CD4-positive, alpha-beta T cell treated with Interleukin-10 for 1 hour (primary cell): ENCODE measurements at places on chromosomes 7 and 10.
A peak's percentile ranks its signal among the peaks of the same experiment; 100 is the strongest.

- no peak for DNase-seq
Observed at GRCh38 chr10:124674768-124675222, 69.4 kb downstream of the FAM53B start.

DNA sequence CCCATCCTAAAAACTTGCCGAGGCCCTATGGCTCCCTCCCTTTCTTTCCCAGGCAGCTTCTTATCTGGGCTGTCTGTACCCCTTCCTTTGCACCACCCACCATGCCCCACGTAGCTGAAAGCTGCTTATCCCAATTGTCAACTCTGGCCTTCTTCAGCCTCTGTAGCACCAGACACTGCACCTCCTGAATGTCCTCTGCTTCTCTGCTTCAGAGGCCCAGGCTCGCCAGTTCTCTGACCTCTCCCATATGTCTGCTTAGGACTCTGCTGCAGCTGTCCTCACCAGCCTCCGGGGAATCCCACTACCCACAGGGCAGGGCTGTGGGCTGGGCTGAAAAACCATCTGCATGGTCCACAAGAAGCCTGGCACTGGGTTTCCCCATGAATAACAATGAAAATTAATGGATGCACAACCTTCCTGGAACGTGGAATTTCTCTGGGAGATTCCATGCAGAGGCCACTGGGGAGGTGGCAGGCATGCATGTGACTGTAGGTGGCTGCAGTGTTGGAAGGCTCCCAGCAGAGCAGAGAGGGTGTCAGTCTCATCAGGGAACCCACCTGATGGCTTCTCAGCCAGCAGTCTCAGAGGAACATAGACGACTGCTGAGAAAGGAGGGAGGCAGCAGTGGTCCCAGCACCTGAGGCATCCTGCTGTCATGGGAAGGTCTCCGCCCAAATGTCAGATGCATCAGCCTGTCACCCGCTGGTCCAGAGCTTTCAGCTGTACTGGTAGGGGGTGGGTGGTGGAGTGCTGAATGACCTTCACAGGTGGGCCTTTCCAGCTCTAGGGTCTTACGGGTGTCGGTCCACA, 16.8 kb upstream of the SH2D4B start:
- no peak for DNase-seq

GRCh38 chr7:44431091-44431608, 59.3 kb downstream of the NUDCD3 start:
- DNase-seq = peak; percentile 14

DNA sequence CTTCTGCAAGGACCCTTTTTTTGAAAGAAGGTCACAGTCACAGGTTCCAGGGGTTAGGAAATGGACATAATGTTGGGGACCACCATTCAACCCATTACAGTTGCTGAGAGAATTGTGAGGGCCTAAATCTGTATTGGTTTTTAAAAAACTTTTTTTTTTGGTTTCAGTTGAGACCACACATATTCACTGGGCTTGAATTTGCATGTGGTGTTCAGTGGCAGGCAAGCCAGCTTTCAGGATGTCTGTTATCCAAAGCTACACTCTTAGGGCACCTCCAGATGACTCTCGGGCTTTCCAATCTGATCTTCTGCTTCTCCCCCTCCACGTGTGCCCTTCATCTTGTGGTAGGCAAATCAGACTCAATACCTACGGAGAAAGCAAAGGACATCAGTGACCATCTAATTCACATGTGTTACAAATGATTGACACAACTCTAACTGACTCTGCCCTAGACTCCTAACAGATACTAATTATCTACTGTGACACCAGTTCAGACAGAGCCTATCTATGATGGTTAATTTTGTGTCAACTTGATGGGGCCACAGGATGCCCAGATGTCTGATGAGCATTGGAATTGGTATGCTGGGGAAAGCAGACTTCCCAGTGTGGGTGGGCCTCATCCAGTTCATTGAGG, 93.3 kb upstream of the ELMO1 start:
- DNase-seq = no peak

GRCh38 chr10:74898201-74898976, 72.0 kb downstream of the KAT6B start:
- DNase-seq = peak; percentile 8

DNA sequence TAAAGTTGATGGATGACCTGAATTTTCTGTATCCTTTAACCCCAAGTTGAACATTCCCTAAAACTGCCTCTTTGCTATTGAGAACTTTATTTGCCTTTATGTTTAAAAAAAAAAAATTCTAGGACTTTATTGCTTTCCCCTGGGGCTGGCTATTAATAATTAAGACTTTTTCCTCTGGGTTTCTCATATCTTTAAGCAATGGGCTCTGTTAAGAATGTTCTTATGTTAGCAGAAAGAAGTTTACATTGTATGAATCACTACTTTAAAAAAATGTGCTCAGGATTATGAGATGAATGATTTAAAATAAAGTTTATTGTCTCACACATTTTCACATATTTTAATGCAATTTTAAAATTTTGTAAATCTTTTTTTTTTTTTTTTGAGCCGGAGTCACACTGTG, 19.5 kb downstream of the TAX1BP1 start:
- DNase-seq = no peak

DNA sequence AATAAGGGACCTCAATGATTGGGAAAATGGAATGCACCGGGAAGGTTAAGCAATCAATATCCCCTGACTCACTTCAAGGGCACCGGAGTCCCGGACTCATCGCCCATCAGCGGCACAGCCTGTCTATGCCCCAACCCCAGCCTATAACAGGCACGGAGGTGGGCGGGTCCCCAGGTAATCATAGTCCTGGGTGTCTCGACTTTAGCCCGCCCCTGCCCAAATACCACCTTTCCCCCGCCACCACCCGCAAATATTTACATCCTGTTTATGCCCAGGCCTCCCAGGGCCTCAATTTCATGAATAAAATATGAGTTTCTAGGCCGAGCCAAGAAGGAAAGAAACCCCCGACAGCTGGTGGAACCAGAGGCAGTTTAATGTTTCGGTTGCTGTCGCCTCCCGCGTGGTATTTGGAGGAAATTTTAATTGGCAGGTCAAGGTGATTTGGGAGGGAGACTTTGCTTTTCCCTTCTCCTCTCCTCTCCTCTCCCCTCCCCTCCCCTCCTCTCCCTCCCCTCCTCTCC, 15.6 kb upstream of the RFC2 start:
- peak; percentile 81 for DNase-seq

DNA sequence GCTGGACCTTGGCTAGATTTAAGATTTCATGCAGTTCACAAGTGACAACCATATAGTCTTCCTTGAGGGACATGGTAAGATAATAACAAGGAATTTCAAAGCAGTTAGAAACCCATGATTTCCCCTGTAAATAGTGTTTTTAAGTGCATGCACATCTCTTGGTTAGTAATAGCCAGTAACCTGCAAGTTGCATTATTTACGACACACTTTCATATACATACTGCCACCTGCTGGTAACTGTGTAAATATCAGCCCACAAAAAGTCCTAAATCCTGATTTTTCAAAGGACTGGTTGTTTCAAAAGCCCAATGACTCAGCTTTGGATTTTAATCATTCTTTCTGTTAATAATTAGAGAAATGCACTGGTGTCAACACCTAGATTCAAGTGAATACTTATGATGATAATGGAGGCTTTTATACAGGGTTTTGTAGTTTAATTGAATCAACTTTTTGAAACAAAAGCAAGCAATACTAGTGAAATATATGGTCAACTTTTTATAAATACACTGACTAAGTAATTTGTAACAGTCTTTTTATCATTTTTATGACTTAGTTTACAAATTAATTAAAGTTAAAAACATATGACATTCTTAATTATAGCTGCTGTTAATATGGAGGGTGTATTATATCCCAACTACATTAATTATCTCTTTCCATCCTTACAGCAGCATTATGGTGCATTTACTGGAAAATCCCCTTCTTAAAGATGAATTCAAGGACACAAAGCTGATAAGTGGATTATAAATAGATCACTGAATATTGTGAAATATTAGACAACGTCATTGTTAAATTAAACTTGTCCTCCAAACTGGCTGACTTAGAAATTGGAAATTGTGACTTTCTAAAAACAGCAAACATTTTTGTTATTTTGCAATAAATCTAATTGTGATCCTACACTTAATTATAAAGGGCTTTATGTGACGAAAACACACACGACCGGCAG, 367.7 kb upstream of the SEMA3D start:
- peak; percentile 12 for DNase-seq

- no peak for DNase-seq
Observed at GRCh38 chr7:74475987-74476350, 22.3 kb downstream of the GTF2IRD1 start.

- no peak for DNase-seq
Observed at GRCh38 chr10:86708783-86709380, 40.6 kb downstream of the LDB3 start.

DNA sequence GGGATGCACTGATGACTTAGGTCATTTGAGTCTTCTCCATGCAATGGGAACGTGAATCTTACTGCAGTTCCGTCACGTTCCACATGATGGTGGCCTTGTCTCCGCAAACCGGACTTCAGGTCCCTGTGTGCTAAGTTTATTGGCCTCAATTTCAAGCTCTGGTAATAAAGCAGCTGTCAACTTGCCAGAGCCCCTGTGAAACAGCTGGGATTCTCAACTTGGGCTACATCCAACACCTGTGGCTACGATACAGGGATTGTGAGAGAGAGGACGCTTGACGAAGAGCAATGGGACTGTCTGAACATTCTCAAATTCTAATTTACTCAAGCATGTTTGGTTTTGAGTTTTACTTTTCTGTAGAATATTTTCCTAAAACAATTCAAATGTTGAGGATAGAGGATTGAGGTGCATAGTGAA, 174.2 kb downstream of the PTN start:
- DNase-seq = no peak

DNA sequence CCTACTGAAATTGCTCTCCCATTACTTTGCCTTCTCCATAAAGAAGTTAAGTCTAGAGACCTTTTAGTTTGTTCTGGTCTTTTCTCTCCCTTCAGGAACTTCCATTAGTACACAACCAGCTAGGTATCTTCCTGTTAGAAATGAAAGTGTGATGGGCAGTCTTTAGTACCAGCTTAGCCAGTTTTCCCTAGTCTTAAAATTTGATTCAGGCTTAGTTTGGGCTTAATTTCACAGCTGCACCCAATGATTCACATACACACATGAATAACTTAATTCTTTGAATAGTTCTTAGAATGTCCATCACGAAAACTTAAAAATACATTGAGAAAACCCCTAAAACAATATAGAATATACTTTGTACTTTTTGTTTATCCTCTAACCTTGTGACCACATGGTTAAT, 2.4 kb upstream of the PPP1R9A start:
- no peak for DNase-seq

- no peak for DNase-seq
Observed at GRCh38 chr7:21946222-21946709, 567 bp upstream of the CDCA7L start.

DNA sequence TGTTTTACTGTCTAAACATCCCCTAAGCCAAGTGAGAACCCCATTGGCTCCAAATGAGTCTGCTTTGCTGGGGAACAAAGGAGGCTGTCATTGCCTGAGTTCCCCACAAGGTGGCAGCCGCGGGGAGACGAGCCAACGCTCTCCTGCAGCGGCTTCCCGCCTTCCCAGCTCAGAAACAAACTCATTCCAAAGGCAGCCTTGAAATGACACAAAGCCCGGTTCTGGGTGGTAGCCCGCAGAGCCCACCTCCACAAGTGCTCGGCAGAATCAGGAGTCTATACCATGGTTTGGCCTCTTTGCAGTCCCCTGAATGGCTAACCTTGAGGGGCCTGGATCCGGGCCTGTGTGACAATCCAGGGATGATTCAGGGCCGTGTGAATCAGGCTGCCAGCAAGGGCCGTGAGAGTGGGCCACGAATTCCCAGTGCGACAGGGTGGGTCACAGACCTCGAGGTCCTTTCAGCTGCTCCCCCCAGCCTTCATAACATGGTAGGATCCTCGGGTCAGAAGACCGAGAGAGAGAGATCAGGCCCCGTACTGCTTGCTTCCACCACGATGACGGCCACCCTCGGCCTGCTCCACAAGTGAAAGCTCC, 79.7 kb downstream of the DLG5 start:
- peak; percentile 62 for DNase-seq

- DNase-seq = no peak
Observed at GRCh38 chr10:21751341-21752310, 217.6 kb downstream of the MLLT10 start.
